Right kidney (tissue), 9 donors: ENCODE measurements at places on chromosomes 2 and 18.

DNA sequence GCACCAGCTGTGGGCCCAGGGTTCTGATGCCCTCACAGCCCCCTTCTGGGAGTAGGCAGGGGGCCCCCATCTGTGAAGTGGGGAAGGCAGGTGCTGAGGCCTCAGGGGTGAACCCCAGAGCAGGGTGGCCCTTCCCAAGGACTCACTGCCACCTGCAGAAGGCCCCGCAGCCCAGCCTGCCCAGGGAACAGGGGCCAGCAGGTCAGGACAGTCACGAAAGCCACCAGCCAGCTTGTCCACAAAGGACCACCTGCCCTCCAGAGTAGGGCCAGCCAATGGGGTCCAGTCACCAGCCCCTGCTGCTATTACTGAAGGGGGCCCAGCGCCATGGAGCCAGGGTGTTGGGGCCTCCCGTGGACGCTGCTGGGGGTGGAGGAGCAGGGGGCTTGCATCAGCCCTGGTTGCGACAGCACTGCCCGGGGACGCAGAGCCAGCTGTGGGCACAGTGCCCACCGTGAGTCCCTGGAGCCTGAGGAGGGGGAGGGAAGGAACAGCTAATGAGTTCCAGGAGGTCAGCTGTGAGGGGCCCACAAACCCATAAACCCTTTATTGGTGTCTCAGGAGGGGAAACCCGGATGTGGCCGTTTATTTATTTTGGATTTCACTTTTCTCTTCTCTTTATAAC lies 11.5 kb upstream of the SNED1 start:
- no peak for DNase-seq

DNA sequence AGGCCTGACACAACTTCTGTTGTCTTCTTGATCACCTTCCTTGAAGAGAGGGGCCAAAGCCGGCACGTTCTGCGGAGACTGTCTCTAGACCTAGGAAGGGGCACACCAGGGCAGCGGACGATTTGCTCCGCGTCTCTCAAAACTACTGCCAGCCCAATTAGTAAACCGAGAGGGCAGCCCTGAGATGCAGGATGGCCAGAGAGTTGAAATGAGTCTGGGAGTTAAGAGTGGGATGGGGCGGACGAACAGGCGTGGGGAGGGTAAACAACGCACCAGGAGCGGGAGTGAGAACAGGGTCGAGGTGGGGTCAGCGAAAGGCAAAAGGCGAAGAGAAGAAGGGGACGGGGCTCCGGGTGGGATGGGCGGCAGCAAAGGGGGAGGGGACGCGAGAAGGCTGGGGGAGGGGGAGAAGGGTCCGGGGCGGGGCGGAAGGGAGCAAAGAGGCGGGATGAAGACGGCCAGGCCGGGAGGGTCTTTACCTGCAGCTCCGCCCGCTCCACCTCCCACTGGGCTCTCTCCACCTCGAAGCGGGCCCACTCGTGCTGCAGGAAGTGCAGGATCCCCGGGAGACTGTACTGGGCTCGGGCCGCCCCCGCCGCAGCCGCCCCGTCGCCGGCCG lies 476 bp downstream of the STRN start:
- peak; percentile 66 for DNase-seq

- no peak for DNase-seq
Measured at GRCh38 chr2:236607471-236608187, 38.0 kb downstream of the ACKR3 start.

- DNase-seq = no peak
Measured at GRCh38 chr2:83471655-83472054, 987.4 kb downstream of the SUCLG1 start.

DNA sequence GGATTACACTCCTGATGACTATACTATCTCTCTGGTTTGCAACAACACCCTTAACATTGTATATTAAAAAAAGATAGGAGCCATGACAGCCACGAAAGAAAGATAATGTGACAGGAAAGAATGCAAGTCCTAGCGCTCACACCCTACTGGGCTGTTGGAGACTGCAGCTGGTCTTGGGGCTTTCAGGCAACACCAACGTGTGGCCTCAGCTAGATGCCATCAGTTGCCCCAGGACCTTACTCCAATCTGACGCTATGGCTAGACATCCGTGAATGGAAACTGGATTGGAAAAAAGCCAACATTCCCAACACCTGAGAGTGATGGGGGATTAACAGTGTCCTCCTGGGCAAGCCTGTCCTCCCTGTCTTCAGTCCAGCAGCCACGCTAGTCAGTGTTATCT lies 357.4 kb upstream of the GULP1 start:
- no peak for DNase-seq

- DNase-seq = no peak
Measured at GRCh38 chr18:68940754-68941153, 142.9 kb downstream of the CCDC102B start.

GRCh38 chr2:143132355-143132754 lies 3.1 kb downstream of the ARHGAP15 start:
- DNase-seq = no peak

GRCh38 chr2:179298666-179299065 lies 34.0 kb upstream of the SESTD1 start:
- DNase-seq = no peak

GRCh38 chr2:144331674-144332355 lies 188.1 kb downstream of the ZEB2 start:
- peak; percentile 94 for DNase-seq

DNA sequence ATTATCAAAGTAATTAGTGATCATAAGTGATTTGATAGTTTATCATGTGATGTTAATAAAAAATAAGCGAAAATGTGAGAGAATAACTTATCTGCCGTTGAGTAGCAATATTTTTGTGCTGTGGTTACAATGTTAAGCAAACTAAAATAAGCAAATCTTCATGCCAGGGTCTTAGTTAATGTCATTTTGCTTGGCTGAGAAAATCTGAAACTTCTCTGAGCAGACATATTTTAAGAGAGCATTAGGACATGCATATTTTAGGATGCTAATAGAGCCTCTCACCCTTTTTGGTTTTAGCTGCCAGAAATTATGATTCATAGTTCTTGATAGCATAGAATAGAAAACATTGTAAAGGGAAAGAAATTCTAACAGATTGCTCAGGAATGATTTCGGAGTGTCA lies 233.5 kb upstream of the ZEB2 start:
- no peak for DNase-seq

- no peak for DNase-seq
Measured at GRCh38 chr18:2494921-2495320, 76.4 kb downstream of the METTL4 start.

- DNase-seq = no peak
Measured at GRCh38 chr2:44191739-44192138, 23.1 kb downstream of the PPM1B start.

- no peak for DNase-seq
Measured at GRCh38 chr2:43605851-43606250, 10.0 kb upstream of the THADA start.
